ENCODE measurements at places on chromosomes 12 and 14.

DNA sequence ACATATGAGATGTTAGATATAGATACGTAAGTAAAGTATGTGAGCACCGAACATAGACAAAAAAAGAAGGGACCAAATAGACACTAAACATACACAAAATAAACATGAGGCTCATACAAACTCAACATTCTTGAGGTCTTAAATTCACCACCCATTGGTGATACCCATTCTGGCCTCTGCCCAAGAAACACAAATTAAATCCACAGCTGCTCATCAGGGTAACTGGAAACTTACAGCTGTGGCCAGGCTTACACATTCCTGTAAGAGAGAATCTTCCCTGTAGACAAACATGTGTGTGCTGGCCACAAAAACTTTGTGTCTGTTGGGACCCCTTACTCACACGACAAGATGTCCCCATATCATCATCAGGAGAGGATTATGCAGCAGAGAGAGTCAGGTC lies 22.4 kb downstream of the MAGOHB start:
- no peak for DNase-seq

GRCh38 chr12:76186131-76186906 lies 101.8 kb upstream of the NAP1L1 start:
- DNase-seq = no peak

- DNase-seq = no peak
Measured at GRCh38 chr12:4014858-4015224, 141.6 kb upstream of the PARP11 start.

DNA sequence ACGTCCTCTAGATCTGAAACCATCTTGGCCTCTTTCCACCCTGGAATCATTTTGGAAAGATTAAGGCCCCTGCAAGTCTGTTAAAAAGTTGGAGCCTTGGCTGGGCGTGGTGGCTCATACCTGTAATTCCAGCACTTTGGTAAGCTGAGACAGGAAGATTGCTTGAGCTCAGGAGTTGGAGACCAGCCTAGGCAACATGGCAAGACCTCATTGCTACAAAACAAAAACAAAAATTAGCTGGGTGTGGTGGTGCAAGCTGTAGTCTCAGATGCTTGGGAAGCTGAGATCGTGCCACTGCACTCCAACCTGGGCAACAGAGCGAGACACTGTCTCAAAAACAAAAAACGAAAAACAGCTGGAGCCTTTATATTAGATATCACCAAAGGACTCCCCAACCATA lies 10.9 kb upstream of the ABCD4 start:
- DNase-seq = no peak

DNA sequence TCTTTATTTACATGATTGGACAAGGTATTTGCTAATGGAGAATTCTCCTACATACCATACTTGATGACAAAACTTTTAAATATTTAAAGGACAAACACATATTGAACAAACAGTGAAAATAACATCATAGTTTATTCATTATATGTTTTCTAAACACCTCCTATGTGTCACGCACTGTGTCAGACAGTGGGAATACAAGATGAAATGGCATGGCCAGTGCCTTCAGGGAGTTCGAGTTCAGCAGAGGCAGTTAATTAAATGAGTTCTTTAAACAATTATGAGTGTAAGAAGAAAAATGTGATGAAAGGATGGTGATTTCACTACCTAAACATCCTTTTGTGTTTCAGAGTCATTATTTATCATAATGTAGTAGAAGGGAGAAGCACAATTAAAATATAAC lies 159.8 kb downstream of the KCNH5 start:
- DNase-seq = no peak

- no peak for DNase-seq
Measured at GRCh38 chr12:53225635-53226424, 6.2 kb downstream of the RARG start.

DNA sequence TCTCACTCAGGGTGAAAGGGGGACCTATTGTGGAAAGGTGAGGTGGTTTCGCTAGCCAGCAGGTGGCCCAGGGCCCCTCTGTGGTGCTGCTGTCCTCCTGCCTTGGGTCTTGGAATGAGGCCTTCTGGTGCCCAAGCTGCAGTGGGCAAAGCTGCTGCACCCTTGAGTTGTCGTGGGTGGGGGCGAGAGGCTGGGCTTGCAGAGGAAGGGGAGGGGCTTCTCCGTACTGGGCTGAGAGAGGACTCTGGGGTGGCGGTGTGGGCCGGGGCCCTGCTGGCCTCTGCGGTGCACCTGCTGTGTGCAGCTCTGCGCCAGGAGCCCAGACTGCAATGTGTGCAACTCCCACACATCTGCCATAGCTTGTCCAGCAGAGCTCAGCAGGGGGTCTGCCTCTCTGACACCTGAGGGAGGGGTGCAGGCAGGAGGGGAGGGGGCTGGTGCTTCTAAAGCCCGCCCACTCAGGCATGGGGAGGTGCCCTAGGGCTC lies 145.8 kb downstream of the KIF26A start:
- DNase-seq = no peak

GRCh38 chr14:103872481-103873113 lies 25.2 kb upstream of the PPP1R13B start:
- no peak for DNase-seq

DNA sequence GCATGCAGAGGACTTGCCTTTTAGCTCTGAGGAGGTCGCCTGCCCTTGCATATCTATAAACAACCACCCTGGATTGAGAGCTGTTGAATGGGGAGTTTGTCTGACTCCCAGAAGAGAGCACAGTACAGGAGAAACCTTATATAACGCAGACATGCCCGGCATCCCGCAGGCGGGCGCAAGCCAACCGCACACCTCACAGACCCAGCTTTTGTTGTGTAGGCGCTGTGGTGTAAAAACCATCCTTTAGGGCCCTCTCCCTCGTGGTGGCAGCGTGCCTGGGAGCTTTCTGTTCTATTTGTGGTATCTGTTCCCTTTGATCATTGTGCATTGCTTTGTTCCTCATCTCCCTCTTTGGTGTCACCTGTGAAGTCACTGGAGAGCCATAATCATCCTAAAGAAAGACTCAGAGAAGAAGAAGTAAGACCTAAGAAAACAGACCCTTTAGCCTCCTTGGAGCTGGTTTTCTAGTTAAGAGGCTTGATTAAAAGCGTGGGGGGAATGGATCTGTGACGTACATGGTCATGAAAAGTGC lies 77.7 kb downstream of the ETV6 start:
- DNase-seq = no peak

DNA sequence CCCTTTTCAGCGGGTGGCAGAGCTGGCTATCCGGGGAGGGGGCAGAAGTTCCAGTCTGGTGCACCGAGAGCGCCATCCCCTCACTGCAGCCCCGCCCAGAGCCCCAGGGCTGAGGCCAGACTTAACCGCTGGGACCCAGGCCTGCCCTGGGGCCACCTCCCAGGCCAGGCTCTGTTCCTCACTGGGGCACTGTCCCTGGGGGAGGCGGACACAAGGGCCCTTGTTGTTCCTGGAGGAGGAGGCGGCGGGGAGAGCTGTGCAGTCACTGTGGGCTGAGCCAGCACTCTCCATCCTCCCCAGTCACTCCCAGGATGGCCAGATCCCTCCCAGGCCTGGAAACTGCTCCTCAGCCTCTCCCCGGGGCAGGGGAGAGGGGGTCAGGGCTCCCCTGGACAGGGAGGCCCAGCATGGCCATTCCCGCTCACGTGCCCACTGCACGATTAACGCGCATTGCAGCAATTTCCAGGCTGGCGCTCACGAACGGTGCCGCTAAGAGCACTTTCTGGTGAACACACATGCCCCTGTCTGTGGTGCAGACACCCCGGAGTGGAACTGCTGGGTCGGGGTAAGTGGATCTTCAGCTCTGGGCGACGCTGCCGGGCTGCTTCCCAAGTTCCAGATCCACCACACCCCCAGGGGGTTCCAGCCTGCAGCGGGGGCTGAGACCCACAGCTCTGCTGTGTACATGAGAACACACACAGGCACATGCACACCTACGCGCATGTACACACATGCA lies 89.8 kb upstream of the SFSWAP start:
- DNase-seq = no peak

DNA sequence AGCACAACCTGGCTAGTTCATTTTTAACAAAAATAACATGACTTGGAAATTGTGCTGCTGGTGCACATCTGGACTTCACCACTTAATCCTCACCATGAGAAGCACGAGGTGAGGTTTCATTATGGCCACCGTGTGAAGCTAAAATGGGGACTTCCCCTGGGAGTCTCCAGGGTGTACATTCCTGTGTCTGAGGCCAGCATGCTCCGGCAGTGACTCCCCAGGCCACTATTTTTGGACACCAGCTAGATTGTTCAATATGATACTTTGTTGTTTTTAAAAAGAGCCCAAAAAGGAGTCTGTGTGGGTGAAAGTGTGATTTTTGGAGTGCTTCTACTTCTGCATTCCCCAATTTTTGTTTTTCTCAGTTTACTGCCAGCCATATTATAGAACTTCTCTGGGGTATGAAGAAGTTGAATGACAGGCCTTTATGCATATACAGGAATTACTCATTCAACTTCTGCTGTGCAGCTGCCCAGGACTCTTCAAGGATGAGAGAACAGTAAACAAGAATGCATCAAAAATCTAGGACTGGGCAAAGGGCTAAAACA lies 16.9 kb upstream of the AICDA start:
- DNase-seq = no peak

DNA sequence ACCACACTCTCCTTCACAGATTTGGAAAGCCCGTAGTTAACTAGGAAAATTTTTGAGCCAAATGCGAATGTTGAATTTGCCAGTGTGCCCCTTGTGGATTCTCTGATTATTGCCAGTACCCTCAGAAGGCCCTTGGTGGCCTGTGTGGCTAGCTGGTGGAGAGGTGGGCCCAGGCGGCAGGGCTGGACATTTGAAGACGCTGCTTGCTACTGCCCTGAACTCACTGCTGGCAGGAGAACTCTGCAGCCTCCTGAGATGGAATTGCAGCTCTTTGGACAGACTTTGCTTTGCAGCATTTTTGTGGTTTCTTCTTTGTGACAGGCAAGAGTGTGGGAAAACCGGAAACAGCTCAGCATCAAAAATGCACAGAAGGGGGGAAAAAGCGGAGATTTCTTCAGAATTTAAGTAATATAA lies 97.6 kb downstream of the TGFB3 start:
- DNase-seq = peak; percentile 76
